Ascending aorta (tissue), 2 donors: ENCODE measurements at places on chromosomes 2 and 18.

- no peak for DNase-seq
Measured at GRCh38 chr18:39845106-39845505, 2109.9 kb upstream of the PIK3C3 start.

DNA sequence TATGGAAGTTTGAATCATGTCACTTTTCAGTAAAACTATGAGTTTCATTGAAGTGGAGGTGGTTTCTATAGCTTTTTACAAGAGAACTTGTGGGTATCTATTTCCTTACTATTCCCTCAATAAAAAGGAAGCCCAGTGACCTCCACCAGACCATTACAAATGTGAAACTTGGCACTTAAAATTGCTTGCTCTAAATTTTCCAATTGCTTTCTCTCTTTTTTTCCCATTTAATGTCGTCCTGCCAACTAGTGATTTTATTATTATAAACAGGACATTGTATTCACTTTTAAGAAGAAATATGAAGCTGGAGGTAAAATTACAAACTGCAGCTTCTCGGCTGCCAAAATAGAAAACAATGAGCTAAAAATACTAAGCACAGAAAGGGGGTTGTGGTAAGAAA, 208.2 kb upstream of the ALPP start:
- no peak for DNase-seq

DNA sequence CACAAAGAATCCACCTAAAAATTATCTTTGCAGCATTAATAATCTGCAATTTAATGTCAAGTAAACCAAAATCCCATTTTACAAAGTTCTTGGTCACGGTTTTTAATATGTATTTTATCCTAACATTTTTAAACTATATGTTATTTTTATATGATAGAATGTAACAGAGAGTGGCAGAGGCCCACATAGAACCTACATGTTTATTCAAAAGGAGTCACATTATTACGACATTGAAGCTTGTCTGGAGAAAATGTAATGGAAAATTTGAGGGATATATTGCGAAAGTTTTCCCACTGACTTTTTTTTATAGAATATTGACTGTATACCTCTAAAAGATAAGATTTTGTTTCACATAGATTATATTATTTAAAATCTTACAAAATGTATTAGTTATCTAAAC, 89.7 kb upstream of the COL3A1 start:
- no peak for DNase-seq

GRCh38 chr2:219629976-219630695, 2.7 kb downstream of the SLC4A3 start:
- no peak for DNase-seq

GRCh38 chr2:232970051-232970450, 43.0 kb downstream of the NGEF start:
- DNase-seq, result no peak

- no peak for DNase-seq
Measured at GRCh38 chr2:191632426-191632825, 45.5 kb upstream of the NABP1 start.

DNA sequence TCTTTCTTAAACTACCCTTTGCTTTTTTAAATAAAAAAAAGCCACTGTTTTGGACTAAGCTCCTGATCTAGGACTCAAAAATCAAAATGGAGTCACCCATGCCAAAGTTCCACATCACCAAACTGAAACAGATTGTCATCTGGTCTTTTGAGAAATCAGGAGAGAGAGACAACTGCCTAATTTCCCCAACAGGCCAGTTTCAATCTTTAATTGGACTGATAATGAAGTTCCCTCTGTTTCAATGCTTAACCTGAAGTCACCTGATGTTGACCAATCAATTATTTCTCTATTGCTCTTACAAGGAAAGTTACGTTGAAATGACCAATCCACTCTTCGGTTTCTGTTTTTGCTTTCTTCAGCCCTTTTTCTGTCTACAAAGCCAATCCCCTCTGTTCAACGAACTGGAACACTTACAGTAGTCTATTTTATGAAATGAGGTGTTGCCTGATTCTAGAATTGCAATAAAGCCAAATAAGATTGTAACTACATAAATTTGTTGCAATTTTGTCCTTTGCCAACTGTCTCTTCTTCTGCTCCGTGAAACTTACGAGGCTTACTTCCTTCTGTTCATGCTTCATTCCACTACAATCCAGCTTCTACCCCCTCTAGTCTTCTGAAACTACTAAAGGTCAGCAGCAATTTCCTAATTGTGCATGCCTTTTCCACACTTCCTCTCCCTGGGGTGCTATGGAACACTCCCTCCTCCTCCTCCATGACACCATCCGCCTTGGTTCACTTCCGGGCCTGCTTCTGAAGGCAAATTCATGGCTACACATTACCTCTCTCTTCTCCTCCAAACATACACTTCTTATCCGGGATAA, 95.2 kb upstream of the CD302 start:
- no peak for DNase-seq

GRCh38 chr2:200172521-200172920, 134.0 kb upstream of the SPATS2L start:
- DNase-seq, result no peak

GRCh38 chr2:67709835-67710234, 312.7 kb downstream of the ETAA1 start:
- no peak for DNase-seq

- DNase-seq, result no peak
Measured at GRCh38 chr2:18966131-18966530, 376.8 kb upstream of the NT5C1B start.

GRCh38 chr2:184346338-184346862, 251.9 kb upstream of the ZNF804A start:
- DNase-seq, result no peak

- no peak for DNase-seq
Measured at GRCh38 chr2:220188031-220188430, 560.6 kb downstream of the SLC4A3 start.

GRCh38 chr2:101479810-101480209, 4.9 kb upstream of the RFX8 start:
- DNase-seq, result no peak

- DNase-seq, result no peak
Measured at GRCh38 chr2:99101697-99102096, 39.8 kb upstream of the C2orf15 start.
